ENCODE measurements at places on chromosomes 12 and 14.

DNA sequence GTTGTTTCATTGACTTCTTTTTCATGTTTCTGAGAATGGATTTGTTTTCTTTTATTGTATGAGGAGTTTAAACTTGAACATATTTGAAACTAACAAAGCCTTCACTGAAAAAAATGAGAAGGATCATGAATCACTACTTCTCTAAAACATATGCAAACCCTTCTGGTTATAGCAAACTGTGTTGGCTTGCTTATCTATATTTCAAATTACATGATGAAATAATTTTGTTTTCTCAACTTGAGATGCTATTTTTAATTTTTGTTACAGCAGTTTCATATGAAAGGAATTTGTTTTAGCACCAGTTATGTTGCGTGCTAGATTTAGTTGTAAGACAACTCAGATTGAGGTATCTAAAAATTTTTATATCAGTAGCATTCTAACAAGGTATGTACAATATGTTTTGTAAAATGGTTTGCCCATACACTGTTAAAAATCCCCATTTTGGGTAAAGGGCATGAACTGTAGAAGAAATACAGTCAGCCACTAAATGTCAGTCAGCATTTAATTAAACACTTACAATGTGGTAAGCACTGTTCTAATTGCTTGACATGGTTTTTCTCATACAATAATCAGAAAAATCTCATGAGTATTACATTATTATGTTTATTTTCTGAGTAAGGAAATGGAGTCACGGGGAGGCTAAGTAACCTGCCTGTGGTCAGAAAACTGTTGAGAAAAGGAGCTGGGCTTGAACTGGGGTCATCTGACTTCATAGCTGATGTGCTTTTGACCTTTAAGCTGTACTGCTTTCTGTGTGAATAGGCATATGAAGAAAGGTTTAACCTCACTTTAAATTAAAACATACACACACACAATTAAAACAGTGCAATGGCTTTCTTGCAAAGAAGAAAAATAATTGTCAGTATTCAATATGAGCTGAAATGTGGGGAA is 105.7 kb downstream of the PLEKHA5 start:
- no peak for DNase-seq

- no peak for DNase-seq
Measured at GRCh38 chr14:84493779-84494178, 1036.2 kb upstream of the FLRT2 start.

GRCh38 chr14:90726656-90727055 is 89.6 kb downstream of the TTC7B start:
- DNase-seq: peak; percentile 84

DNA sequence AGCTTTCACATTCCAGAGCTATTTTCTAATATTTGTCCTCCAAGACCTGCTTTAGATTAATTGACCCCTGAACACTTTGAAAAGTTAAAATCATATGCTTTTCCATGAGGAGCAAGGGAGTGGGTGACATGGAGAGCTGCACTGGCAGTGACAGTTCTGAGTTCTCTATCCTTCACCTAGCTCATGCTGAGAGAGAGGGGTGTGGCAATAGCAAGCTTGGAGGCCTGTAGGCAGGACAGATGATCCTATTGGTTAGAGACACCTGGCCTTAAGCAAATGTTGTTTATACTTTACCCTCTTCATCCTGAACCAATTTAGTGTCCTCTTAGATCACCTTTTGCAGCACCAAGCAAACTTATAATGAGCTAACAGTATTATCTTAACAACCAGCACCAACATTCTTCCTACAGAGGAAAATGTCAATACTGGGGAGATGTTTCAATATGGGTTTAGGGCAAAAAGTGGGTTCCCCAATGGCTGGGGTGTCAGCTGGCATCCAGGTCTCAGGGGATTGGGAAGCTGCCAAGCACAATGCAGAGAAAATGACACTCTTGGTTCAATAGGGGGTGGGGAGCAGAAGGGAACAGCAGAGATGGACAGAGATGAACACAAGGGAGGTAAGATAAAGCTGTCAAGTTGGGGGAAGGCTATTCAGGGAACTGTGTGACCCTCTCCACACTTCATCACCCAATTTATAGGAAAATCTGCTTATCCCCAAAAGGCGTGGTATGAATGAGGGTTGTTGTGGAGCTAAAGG is 37.0 kb upstream of the PPM1H start:
- DNase-seq: no peak

DNA sequence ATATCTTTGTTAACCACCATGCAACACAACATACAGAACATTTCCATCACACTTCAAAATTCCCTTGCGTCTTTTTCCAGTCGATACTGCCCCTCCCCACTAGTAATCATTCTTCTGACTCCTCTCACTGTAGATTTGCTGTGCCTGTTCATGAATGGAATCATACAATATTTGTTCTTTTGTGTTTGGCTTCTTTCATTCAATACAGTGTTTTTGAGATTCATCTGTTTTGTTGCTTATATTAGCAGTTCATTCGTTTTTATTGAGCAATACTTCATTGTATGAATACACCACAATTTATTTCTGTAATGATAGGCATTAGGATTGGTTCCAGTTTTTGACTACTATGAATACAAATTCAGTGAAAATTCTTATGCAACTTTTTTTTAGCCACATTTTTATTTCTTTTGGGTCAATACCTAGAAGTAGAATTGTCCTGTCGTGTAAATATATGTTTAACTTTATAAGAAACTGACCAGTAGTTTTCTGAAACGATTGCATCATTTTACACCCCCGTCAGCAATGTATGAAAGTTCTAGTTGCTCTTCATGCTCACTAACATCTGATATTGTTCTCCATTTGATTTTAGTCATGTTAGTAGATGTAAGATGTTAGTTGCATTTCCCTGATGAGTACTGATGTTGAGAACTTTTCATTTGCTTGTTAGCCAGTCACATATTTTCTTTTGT is 127.5 kb downstream of the TGFB3 start:
- no peak for DNase-seq

- DNase-seq: no peak
Measured at GRCh38 chr12:79409562-79409961, 281.2 kb downstream of the PAWR start.

DNA sequence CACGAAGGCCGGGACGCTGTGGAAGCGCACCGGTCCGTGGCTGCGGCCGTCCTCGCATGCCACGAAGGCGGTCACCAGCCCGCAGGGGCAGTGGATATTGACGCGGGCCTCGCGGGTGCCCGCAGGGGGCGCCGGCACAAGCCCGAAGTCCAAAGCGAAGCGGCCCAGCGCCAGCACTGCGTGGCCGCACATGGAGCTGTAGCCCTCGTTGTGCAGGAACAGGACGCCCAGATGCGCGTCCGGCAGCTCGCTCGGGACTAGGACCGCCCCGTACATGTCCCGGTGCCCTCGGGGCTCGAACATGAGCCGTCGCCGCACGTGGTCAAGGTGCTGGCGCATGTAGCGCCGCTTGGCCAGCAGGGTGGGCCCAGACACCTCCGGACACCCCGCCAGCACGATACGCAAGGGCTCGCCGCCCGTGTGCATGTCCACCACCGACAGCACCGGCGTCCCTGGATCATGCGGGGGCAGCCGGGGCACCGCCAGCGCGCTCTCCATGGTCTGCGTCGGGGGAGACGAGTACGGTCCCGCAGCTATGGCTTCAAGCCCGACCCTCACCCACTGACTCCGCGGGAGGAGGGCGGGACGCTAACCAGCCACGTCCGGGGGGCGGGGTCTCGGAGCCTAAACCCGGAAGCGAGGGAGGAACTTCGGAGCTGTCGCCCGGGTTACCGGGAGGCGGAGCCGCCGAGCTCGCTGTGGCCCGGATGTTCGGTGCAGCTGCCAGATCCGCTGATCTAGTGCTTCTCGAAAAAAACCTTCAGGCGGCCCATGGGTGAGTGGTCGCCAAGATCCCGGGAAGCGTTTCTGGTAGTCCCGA is at the start of the genes JKAMP and L3HYPDH:
JKAMP (plus strand) TSS at position 699 of the 820 bp plus-strand sequence; CDS start at position 772, 73 bp downstream.
L3HYPDH (minus strand) TSS at position 590 of the 820 bp plus-strand sequence; CDS start at position 498, 92 bp downstream.
- DNase-seq: peak; percentile 98

DNA sequence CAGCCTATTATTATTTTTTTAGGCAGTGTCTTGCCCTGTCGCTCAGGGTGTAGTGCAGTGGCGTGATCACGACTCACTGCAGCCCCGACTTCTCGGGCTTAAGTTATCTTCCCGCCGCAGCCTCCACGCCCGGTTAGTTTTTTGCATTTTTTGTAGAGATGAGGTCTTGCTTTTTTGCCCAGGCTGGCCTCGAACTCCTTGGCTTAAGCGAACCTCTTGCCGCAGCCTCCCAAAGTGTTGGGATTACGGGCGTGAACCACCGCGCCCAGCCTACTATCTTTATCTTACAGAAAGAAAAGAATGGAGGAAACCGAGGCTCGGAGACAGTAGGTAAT is 507 bp upstream of the PTPN11 start:
- DNase-seq: no peak

GRCh38 chr12:108731105-108731865 is at the start of gene CORO1C:
TSS of gene CORO1C (minus strand) at chr12:108731518. CDS start at chr12:108701318, 30,200 bp downstream.
- DNase-seq: peak; percentile 97

- no peak for DNase-seq
Measured at GRCh38 chr12:47085815-47086252, 6.1 kb upstream of the AMIGO2 start.

DNA sequence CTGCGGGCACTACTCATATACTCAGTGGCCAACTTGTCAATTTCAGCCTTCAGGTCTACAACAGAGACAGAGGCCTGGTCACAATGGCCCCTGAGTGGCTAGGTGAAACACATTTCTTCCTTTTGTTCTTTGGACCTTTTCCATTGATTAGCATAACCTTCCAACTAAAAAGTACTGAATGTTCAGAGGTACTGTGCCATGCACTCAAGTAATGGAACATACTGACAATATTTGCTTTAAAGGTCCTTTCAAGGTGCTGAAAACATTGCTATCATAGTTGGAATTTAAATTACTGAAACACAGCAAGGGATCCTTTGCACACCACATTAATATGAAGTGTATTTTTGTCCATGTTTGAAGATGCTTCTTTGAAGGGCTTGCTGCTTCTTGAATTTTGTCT is 6.1 kb upstream of the ACRBP start:
- DNase-seq: no peak

DNA sequence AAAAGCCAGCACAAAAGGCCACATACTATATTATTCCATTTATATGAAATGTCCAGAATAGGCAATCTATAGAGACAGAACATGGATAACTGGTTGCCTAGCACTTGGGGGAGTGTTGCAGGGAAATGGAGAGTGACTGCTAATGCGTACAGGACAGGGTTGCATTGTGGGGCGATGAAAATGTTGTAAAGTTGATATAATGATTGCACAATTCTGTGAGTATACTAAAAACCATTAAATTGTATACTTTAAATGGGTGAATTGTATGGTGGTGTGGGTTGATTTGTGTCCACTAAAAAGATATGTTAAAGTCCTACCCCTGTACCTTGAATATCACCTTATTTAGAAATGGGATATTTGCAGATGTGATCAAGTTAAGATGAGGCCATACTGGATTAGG is 7.0 kb upstream of the CAPRIN2 start:
- DNase-seq: no peak

DNA sequence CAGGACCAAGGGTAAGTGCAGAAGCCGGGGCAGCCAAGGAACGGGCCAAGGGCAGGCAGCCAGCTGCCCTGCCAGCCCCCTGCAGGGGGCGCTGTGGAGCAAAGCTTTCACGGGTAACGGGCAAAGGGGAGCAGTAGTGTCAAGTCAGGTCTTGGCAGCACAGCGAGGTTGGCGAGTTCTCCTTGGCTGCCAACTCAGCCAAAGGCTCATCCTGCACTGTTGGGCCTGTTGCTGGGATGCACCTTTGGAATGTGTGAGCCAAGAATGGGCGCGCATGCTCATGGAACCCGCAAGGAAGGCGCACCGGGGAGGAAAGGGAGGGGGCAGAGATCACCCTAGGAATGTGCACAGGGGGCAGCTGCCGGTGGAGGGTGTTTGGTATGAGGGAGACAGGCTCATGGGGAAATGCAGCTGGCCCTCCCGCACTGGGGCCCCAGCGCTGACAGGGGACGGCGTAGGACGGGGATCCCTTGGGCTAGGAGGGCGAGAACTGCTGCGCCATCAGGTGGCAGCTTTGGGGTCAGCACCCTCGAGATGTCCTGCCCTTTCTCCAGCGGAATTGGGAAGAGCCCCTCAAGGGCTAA is 138.0 kb downstream of the ASCL4 start:
- no peak for DNase-seq

DNA sequence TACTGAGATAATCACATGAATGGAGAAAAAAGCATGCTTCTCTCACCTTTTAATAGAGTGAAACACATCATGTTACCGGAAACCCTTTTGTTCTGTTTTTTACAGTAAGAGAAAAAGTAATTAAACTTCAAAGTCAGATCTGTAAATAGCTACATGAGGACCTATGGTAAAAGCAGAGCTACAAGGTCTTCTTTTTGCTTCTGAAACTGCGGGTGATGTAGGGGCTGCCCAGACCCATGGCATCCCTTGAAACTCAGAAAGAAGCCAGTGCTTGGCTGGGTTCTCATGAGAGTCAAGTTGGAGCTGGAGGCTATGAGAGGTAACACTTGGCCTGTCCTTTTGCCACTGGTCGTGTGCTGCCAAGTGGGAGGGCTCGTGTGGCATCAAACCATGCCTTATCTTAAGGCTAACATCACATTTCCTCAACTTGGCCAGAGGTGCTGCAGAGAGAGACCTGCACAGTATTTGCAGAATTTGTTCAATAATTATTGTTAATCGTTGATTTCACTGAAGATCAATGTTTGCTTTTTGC is 47.6 kb downstream of the EML1 start:
- no peak for DNase-seq

DNA sequence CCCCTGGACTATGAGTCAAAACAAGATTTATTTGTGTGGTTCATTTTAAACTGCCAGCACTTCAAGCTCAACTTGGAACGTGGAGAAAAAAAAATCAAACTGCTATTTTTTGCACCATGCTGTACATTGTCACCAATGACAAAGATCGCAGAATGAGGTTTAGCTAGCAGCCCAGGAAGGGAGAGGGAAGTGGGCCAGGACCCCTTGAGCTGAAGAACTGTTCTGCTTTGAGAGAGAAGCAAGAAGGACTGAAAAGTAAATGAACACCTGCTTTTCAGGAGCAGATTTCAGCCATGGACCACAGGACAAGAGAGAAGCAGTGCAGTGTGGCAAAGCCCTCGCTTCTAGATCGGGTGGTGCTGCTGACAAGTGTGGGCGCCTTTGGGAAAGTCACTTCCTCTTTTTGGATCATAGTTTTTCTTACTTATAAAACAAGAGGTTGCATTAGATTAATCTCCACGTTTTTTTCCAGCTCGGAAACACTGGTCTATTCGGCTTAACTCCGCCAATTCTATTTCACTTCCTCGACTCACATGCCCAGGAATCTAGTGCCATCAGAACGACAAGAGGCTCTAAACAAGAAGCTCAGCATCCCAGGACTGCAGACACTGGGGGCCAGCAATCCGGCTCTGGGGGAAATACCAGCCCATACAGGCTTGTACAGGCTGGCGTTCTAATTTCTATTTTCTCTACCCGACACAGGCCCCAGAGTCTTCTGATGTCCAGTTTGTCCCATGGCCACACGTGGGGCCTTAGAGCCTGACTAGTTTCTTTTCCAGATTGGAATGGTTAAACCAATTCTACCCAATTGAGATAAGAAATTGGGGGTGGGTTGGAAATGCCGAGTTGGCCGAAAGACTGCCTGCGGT is 129.9 kb downstream of the CRACR2A start:
- no peak for DNase-seq

- DNase-seq: no peak
Measured at GRCh38 chr14:93012951-93013719, 90.2 kb downstream of the CHGA start.

- DNase-seq: no peak
Measured at GRCh38 chr12:75190846-75191245, 18.8 kb downstream of the KCNC2 start.

Data from suprapubic skin (tissue), 4 donors.